ENCODE measurements at places on chromosomes 5 and 9. TPM values are rescaled to one million over a fixed set of nuclear protein-coding genes. Genes with fewer than 3 reads are reported as not detected.
A peak's percentile ranks its signal among the peaks of the same experiment; 100 is the strongest.

DNA sequence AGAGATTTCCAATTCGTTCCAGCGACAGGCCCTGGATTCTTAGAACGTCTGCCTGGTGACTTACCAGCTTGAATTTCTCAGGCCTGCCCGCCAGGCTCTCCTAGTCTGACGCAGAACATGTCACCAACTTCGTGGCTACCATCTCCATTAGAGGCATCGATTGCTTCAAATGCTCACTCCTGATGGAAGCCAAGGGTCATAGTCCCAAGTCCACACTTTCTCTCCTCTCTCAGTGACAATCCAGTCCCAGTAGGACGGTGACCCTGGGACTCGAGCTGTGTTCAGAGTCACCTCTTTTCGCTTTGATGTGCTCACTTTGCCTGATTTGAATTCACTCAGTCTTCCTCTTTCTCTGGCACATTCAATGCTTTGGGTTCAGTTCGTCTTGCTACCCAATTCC is 94.8 kb downstream of the GADD45G start:
- DNase-seq, result no peak

POU5F2 gene
- 0.57 TPM for total RNA-seq

- peak; percentile 69 for DNase-seq
Observed at GRCh38 chr5:176675676-176676360, 28.5 kb downstream of the TSPAN17 start.

DNA sequence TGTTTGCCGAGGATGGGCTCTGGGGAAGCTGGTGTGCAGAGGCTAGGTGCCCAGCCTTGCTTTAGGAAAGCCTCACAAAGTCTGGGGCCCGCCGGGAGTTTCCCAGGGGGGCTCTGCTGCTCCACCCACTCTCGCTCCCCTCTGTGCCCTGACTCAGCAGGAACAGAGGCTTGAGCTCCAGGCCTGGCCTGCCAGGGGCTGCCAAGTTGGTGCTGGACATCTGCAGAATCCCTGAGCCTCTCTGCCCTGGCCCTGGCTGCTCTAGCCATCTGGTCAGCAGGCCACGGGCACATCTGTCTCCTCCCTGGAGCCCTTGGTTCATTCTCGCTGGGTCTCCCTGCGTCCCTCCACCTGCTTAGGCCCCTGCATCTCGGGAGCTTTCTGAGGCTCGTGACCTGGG is 647 bp upstream of the ADAMTSL2 start:
- DNase-seq, result no peak

GRCh38 chr9:27489087-27489876 is 34.8 kb upstream of the IFNK start:
- DNase-seq, result no peak

GRCh38 chr9:125726456-125727132 is 19.6 kb upstream of the MAPKAP1 start:
- no peak for DNase-seq

DNA sequence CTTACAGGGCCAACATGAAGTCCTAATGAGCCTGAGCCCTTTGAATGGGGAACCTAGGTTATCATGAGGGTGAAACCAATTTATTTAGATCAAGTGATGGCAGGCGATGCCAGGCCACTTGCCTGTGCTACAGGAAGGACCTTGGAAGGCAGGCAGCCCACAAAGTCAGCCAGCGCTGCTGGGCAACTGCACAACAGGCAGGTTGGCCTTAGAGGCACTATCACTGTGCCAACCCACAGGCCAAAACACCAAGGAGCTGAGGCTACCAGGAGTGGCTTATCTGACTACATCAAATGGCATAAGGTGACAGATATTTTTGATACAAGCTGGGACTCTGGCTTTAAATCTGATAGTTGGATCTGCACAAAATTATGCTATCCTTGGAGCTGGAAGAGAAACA is 319.1 kb downstream of the NTRK2 start:
- DNase-seq, result no peak

- DNase-seq, result no peak
Observed at GRCh38 chr5:32961059-32961415, 249.9 kb downstream of the NPR3 start.

DNA sequence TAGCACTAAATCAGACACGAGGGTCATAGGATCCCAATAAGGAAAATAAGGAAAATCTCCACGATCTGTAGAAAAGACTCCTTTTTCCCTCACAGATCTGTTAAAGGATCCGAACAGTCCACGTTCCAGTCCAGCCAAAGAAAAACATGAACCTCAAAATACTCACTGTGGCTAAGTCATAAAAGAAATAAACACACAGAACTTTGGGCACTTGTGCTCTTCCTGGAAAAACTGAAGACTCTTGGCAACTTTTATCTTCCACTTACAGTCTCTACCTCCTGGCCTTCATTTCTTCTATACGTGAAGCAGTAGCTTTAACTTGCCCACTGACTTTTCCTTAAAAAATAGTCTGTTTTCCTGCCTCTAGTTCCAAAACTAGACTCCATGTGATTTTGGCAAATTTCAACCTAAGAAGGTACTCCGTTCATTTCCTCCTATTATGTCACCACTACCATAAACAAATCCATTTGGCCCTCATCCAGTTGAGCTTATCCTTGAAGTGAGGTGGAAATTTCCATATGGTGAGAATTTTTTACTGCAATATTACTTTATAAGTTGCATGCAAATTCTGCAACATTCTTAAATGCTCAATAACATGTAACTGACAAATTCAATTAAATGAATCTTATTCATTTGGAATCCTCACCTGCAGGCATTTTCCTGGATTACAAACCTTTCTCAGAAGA is 5.3 kb upstream of the LHFPL2 start:
- DNase-seq, result no peak

GRCh38 chr5:172648755-172649154 is 7.7 kb downstream of the NEURL1B start:
- no peak for DNase-seq

DNA sequence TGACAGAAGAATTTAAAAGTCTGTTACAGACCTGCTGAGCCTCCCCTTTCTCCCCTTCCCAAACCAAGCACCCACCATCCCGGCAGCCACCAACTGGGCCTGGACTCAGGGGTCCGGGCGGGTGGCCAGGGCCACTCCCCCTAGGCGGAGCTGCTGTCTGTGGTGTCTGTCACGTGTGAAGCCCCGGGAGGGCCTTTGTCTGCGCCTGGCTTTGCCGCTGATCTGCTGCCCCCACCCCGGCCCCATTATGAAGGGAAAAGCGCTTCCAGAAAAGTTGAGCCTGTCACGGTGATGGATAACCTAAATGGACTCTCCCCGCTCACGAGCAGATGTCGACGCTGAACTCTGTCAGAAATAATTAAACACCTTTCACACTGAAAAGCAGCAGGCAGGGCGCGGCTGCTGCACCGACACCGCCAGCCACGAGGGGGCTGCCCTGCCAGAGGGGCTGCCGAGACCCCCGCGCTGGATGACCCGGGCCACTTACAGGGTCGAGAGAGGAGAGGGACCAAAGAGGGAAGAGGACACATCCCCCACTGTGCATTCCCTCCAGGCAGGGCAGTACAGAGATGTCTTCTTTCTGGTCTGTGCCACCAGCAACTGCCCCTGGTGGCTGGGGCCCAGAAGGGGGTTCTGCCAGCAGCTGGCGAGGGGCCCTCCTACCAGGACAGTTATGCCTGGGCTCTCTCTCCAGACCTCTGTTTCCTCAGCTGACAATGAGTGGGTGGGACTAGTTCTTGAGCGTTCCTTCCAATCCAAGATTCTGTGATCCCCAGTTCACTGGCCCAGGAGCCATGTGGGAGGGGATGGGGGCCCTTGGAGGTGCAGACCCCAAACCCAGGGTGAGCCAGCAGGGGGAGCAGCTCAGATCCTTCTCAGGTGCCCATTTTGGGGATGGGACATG is 36.0 kb upstream of the BARHL1 start:
- DNase-seq, result peak; percentile 67

Measured in Daoy (cell line).